HuH-7 (cell line): ENCODE measurements at places on chromosomes 5 and 9.

- no peak for DNase-seq
These were observed 43.2 kb downstream of the DAB2IP start for GRCh38 chr9:121694600-121694999.

- DNase-seq: no peak
These were observed 147.4 kb downstream of the CDK5RAP2 start for GRCh38 chr9:120432600-120432999.

- DNase-seq: no peak
These were observed 32.0 kb downstream of the PTBP3 start for GRCh38 chr9:112301420-112301819.

- DNase-seq: no peak
These were observed 1.5 kb upstream of the DEPDC1B start for GRCh38 chr5:60701321-60701968.

GRCh38 chr5:139051392-139051791 lies 146.8 kb downstream of the SIL1 start:
- DNase-seq: no peak

DNA sequence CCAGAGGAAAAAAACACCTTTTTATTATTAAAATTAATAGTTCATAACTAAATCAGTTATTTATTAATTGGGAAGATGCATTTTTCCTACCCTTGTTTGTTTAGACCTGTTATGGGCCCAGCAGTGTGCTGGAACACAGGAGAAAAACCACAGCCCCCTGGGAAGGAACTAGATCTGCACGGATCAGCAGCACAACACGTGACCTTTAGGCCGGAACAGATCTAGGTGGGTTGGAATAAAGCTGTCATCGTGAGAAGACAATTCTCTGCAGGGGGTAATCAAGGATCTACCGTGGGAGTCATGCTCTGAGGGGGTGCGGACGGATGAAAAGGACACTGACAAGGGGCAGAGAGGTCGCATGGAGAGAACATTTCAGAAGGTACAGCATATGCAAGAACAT lies 95.8 kb upstream of the SPATA31C2 start:
- no peak for DNase-seq

DNA sequence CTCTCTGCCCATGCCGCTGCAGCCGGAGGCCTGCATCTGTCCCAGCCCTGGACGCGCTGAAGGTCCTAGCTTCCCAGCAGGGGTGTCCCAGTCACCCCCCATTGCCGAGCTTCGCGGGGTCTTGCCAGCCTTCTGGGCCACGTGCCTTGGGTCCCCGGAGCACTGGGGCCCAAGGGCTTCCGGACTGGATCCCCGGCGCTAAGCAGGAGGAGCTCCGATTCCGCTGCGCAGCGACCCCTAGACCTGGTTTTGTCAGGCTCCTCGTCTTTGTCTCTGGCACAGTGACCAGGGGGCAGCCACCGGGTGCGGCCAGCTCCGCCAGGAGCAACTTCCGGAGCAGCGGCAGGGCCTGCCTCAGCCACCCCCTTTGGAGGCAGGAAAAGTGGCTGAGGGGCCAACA lies 3.3 kb upstream of the IRX1 start:
- DNase-seq: no peak

GRCh38 chr9:124125651-124125977 lies 114.0 kb downstream of the LHX2 start:
- no peak for DNase-seq

GRCh38 chr5:77163453-77163852 lies 47.0 kb upstream of the PDE8B start:
- DNase-seq: no peak

DNA sequence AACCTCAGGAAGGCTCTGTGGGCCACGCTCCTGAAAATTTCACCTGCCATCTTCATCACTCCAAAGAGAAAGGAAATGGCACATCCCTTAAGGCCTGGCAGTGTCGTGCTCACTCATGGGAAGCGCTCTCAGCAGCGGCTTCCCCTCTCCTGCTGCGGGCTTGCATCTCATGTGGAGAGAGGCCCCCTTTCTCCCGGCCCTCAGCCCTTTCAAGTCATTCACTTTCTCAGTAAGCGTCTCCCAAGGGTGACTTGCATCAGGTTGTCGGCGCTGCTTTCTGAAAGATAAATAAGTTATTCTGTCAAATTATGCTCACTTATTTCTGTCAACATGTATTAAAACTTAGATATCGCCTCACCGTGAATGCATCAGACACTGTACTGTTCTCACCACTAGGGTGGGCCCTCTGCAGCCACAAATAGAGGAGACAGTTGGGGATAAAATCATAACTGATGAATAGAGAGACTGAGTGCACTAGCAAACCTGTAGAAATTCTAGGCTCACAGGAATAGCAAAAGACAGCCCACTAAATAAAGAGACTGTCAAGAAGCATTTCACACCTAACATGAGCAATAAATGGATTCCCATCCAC lies 174.6 kb downstream of the RFK start:
- DNase-seq: no peak
